NCI-H1417 (cell line): ENCODE measurements at places on chromosomes 3 and 15.

- DNase-seq, result no peak
Measured at GRCh38 chr3:161038725-161039124, 66.4 kb downstream of the B3GALNT1 start.

DNA sequence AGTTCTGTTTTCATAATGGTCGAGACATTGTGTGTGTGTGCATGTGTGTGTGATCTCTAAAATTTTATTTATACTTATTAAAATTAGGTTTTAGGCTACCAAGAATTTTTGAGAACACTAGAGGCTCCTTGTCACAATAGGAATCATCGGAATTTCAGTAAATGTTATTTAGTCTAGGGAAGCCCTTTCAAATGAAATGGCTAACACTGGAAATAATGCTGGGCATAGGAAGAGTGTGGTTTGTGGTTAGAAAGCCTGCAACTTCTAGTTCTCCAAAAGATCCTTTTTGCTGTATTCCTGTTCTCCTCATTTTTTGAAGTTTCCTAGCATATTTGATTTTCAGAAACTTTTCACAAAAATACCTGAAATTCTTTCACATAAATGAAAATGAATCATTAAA is 92.5 kb upstream of the MBNL1 start:
- DNase-seq, result no peak

DNA sequence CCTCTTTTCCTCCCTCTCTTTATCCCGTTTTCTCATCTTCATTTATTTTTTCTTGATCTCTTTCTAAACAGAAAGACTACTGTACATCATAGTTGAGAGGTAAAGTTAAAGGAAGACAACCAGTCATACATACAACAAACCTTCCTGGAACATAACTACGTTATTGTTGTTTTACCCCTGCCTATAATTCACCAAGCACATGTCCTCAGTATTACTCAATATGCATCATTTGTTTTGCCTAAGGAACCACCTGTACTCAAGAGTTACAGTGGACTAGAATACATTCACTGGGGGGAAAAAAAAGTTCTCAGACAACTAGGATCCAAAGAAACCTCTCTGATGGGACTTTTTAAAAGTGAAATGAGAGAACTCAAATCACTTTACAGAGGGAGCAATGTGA is 344.7 kb upstream of the RBMS3 start:
- DNase-seq, result no peak

DNA sequence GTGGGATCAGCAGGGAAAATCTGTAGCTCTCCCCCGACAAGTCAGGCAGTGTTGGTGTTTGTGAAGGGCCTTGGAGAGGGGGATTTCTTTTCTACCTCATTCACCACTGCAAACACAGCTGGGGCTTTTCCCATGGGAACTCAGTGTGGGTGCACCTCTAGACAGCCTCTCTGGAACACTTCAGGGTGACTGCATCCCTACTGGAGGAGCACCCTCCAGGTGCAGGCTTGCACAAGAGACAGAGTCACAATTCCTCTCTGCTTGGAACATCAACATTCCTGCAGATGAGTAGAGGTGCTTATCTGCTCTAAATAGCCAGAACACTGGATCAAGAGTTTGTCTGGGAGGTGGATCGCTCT is 72.7 kb upstream of the AKAP13 start:
- DNase-seq, result no peak

DNA sequence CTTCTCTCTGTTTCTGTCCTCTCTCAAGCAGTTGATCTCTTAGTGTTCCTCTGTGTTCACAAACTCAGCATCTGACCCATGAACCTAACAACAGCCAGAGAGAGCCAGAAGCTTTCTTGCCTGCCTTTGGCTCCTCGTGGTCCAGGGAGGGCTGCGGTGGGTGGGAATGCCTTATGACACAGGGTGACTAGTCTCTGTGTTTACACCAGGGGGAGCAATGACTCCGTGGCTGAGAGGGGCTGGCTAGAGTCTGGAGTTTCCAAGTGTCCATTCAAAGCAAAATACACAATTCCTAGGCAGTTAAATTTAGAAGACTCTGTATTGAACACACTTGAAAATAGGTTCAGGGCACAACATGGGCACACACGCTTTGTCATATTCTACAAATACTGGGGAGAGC is 370.0 kb upstream of the FRG2C start:
- peak; percentile 1 for DNase-seq

- peak; percentile 99 for DNase-seq
Measured at GRCh38 chr3:192514754-192515663, 212.3 kb downstream of the FGF12 start.

DNA sequence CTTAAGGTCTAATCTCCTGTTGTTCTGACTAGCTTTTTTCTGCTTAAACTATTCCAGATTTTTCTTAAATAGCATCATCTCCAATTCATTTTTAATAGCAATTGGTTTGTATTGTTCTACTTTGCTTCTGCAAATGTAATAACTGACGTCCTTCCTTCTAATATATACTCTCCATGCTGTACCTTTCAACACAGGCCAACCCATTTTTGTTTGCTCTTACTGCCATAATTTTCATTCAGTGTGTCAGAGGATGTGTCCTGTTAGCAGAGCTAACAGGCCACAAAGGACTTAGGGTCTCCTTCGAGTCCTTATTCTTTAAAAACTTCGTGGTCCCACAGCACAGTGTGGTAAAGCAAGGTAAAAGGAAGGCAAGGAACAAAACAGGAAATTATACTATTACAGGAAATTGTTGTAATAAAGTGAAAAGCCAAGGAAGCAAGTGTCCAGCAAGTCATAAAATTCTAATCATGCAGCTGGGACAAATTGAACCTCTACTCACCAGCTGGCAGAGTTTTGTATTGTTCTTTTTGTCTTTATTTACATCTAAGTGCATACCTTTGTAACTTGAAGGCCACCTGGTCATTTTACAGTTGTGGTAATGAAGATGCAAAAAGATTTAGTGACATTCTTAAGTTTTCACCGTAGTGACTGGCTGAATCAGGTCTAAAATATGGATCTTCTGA is 64.9 kb upstream of the ZBTB20 start:
- peak; percentile 44 for DNase-seq

GRCh38 chr15:57309856-57310760 is 66.2 kb upstream of the CGNL1 start:
- no peak for DNase-seq

GRCh38 chr3:156727519-156728205 is 53.3 kb downstream of the TIPARP start:
- DNase-seq, result no peak

GRCh38 chr15:72450805-72451204 is 23.3 kb upstream of the ARIH1 start:
- DNase-seq, result no peak

- DNase-seq, result no peak
Measured at GRCh38 chr15:78454992-78455391, 17.0 kb downstream of the IREB2 start.

DNA sequence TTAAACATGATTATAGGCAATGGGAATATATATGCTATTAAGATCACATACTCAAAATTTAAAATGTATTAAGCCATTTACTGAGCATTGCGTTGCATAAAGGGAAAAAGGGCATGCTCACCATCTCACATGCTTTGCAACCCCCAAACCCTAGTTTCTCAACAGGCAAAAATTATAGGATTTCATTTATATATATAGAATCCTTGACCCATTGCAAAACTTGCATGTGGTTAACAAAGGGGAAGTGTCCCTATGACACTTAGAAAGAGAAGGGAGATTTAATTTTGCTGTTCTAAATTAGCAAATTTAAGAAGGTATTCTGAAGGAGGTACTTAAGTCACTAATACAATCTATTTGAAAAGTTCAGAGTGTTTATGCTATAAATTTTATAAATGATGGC is 837.8 kb downstream of the DIPK2A start:
- no peak for DNase-seq

DNA sequence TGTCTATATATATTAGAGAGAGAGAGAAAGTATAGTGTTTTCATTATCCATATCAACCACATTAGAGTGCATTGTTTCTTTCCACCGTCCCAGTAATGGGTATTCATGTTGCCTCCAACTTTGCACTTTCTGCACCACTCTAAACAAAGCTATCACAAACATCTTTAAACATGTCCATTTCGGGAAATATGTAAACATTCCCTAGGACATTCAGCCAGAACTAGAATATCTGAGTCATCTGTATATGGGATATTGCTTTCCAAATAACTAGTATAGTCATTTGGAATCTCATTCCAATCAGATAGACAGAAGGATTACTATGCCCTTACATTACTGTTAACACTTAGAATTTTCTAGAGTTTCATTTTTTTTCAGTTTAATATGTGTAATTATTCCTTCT is 914.9 kb upstream of the EPHA6 start:
- DNase-seq, result no peak

GRCh38 chr15:36161771-36162212 is 417.6 kb upstream of the CDIN1 start:
- DNase-seq, result no peak

- DNase-seq, result peak; percentile 56
Measured at GRCh38 chr15:92693691-92694331, 38.2 kb upstream of the FAM174B start.

- DNase-seq, result no peak
Measured at GRCh38 chr15:84960391-84961113, 21.1 kb upstream of the PDE8A start.

GRCh38 chr15:60208709-60209108 is 189.1 kb downstream of the ANXA2 start:
- DNase-seq, result no peak

- DNase-seq, result no peak
Measured at GRCh38 chr3:38114052-38114874, 22.7 kb downstream of the ACAA1 start.

GRCh38 chr3:167228135-167228534 is 152.0 kb downstream of the ZBBX start:
- no peak for DNase-seq

DNA sequence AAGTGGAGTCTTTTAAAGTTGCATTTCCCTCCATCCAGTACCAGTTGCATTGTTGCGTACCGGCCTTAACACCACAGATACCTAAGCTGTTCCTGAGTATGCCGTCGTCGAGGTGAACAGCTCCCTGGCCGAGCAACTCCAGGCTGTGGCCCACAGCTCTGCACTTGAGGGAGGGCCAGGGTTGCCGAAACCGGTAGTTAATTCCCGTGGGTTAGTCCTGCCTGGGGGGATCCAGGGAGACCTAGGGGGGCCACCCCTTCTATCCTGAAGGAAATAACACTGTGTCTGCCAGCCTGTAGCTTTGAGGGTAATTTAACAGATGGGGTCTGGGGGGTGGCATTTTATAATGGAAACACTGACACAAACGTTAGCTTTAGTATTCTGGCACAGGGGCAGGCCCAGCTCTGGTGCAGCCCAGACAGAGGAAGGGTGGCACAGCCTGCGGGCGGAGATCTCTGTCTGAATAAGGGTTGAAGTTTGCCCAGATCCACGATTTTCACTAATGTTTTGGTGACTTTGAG is 60.8 kb downstream of the RGMA start:
- no peak for DNase-seq
